Stimulated activated CD4-positive, alpha-beta T cell treated with anti-CD3 and anti-CD28 coated beads, Interleukin-2, amount 100 ng/mL, for 4 hours (primary cell): ENCODE measurements at places on chromosomes 11 and 22.

DNA sequence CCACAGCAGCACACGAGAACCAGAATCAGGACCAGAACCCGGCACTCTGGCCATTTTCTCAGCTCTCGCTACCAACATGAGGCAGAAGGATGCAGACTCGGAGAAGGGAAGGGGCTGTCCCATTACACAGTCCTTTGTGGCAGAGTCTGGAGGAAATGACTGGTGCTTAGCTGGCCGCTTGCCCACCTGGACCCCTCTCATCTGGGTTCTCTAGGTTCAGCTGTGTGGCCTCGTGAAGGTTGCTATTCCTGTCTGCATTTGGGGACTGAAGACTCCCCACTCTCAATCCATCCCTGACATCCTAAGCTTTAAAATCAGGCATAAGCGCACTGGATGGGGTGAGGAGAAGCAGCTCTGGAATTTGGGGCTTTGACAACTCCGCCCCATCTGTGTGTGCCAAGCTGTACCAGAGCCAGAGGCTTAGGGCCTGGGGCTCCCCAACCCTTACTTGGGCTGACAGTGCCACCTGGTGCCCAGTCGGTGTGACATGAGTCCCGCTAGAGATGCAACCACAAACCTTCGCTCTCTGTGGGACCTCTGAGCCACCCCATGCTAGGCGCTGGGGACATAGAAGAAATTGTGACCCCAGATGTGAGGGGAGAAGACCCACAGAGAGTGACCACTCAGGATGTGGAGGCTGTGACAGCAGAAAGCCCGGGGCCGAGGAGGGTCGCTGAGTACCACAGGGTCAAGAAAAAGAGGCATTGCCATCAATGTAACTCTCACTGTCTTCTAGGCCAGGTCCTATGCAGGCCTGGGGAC lies 35.8 kb upstream of the FCHSD2 start:
- peak; percentile 71 for DNase-seq

DNA sequence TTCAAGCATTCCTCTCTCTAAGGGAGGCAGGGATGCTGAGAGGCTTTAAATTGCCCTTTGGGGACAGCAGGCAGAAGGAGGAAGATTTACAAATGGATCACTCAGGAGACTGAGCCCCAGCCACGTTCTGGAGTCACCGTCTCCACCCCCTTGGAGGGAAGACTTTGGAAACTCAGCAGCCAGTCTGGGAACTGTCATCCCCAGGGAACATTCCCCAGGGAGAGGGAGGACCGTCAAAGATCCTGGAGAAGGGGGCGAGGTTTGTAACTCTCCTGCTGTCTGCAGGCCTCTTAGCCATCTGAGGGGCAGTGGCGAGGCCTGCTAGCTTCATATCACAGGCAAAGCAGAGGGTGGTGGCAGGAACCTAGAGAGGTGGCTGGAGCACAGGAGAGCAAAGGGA lies 56.1 kb upstream of the SLC22A12 start:
- no peak for DNase-seq

DNA sequence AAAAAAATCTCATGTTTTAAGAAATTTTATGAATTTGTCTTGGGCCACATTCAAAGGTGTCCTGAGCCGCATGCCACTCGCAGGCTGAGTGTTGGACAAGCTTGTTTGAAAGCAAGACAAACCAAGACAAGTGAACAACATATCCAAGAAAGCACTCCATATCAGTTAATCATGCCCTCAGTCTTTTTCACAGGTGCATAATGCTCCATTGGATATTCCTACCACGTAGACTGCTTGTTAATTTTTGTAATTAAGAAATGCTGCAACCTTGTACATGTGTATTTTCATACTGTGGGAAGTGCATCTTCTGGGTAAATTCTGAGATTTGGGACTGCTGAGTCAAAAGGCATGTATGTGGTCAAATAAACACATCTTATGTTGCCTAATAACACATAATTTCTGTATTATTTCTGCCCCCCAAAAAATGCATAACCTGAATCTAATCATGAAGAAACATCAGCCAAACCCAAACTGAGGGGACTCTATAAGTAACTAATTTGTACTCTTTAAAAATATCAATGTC lies 8.2 kb downstream of the RRAS2 start:
- DNase-seq: no peak

DNA sequence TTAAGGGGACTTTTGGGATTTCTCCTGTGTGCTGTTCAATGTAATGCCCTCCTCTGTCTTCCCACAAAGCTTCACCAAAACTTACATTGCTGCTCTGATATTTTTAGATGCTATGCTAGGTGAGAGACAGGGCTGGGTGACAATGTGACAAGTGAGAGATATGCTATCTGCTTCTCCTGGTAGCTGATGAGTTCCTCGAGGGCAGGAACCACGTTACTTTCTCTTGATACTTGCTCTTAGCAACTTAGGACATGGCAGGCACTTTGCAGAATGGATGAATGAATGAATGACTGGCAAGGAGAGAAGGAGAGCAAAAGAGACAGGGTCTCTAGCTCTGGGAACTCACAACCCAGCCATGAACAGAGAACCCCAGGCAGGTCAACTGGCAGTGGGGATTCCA lies 115.4 kb downstream of the C11orf58 start:
- DNase-seq: no peak

DNA sequence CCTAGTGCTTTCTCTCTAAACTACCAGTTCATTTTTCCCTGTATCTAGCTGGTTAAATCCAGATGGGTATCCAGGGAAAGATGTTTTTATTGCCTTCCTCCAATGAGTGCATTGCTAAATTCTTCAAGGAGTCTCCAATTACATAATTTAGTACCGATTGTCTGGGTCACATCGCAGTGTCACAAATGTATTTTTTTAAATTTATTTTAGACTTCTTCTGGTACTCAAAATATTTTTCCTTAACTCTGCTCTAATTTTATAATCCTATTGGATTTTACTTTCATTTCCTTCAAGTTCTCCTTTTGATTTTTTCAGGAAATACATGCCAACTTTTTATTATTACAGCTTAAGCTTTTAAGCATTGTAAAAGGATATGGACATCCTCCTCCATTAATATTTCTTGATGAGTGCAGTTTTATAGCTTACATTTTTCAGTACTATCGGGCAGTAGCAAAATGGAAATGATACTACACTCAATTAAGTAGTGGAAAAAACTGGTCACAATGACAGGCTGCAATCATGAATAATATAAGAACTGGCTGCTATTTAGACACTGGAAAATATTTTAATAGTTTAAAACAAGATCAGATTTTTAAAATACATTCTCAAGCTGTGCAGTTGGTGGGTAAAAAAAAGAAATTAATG lies 20.3 kb downstream of the BBOX1 start:
- DNase-seq: no peak

- no peak for DNase-seq
These were observed 88.0 kb upstream of the E2F8 start for GRCh38 chr11:19328586-19329311.

DNA sequence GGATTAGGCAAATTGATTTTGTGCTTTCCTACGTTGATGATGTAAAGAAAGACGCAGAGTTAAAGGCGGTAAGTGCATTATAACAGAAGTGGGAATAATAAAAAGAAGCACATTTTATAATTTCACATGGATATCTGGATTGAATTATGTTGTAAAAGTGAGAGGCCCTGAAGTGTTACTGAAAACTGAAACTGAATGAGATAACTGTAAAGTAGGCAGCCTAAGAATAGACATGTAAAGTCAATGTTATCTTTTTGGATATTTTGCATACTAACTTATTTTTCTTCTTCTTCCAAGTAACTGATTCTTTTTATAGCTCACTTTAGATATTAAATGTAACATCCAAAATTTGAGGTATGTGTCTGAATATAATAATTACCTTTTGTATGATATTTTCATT lies 28.3 kb downstream of the ANO5 start:
- no peak for DNase-seq

- DNase-seq: no peak
These were observed 46.0 kb upstream of the GRAMD1B start for GRCh38 chr11:123384116-123384515.

DNA sequence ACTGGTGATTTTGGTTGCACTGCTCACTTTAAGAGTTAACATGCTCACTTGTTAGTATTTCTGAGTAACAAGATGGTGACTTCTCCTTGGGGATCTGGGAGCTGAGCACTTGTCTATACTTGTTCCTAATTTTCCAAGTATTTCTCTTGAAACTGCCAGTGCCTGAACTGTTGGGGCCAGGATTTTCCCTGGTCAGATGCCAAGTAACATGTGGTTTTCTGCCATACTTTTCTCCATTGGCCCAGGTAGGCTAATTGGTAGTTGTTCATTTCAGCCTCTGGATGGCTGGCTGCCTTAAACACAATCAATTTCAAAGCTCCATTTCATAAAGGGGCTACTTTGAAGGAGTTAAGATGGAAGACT lies 35.0 kb downstream of the RNF141 start:
- DNase-seq: no peak

- DNase-seq: no peak
These were observed 75.3 kb upstream of the NCAM1 start for GRCh38 chr11:112885744-112886433.

DNA sequence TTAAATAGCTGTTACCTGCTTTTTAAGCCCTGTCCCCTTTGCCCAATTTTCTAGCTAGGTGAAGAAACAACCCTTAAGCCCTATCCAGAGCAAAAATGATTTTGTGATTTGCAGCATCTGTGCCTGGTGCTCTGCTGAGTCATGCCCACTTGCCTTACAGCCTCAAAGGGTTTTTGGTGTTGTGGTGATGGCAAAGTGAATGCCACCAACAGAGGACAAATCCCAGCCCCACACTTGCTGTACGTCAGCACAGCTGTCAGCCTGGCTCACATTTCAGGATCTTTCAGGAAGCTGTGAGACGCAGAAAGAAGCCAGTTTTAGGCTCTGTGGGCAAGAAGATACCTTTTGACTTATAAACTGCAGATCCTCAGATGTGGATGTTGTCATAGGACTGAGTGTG lies 401.7 kb downstream of the TENM4 start:
- no peak for DNase-seq

- no peak for DNase-seq
These were observed 33.8 kb downstream of the EHF start for GRCh38 chr11:34654483-34655334.

GRCh38 chr11:4416306-4416705 lies 22.8 kb upstream of the TRIM21 start:
- DNase-seq: no peak

GRCh38 chr11:75308116-75308515 lies 43.3 kb downstream of the ARRB1 start:
- no peak for DNase-seq

DNA sequence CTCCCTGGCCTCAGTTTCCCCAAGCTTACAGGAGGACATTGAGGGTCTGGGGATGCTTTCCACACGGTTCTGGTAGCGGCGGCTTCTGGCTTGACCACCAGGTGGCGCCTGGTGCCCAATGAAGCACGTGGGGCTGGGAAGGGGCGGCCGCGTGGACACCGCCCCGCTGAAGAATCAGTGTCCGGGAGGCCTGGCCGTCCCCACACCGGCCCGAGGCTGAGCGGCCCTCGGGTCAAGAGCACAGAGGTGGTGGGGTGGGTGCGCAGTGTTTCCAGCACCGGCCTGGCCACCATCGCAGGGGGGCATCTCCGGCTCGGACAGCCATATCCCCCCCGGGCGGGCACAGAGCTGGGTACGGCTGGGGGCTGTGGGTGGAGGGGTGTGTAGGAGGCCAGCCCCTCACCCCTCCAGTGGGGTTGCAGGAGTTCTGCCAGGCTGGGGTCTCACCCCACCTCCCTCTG lies 27.8 kb upstream of the PPARA start:
- peak; percentile 51 for DNase-seq

DNA sequence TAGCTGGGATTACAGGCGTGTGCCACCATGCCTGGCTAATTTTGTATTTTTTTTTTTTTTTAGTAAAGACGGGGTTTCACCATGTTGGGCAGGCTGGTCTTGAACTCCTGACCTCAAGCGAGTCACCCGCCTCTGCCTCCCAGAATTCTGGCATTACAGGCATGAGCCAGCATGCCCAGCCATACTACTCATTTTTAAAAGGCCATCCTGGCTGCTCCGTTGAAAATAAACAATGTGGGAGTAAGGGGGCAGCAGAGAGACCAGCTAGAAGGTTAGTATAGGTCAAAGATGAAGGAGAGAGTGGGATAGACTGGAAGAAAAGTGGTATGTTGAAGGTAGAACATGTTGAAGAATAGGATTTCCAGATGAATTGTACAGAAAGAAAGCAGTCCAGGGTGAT lies 17.6 kb upstream of the LIN7C start:
- DNase-seq: no peak

DNA sequence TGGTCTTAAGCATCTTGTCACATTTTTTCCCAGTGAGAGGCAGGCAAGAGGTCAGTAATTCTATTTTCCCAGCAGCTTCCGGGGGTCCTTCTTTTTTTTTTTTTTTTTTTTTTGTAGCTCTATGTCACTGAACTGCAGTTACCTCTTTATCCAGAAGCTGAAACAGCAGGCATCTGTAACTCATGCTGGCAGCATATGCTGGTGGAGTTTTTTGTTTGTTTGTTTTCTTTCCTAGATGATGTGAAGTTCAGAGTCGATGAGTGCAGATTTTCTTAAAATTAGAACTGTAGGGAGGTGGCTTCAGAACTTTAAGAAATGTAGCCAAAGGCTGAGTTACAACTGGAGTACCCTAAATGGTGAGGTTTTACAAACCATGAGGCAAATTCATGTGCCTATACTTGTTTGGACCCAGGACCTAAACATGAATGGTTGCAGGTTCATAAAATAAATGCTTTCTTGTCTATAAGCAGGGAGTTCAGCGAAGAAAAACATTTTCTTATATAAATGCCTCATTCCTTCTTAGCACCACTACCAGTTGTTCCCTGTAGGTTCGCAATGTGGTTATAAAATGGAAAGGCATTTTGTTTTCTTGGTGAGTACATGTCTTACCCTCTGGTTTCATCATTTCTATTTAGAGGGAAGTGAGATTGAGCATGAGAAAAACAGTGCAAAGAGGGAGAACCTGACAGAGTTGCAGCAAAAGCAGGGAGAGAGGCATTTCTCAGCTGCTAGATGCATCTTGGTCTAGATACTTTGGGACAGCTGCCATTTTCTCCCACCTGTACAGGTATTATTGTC lies 84.0 kb downstream of the TRIM44 start:
- DNase-seq: no peak

GRCh38 chr11:98423933-98424332 lies 596.8 kb upstream of the CNTN5 start:
- no peak for DNase-seq

GRCh38 chr11:13207270-13207664 lies 70.3 kb upstream of the BMAL1 start:
- DNase-seq: no peak

- no peak for DNase-seq
These were observed 367.1 kb upstream of the PDGFD start for GRCh38 chr11:104531075-104531474.
